ENCODE measurements at places on chromosomes 5 and 9. TPM values are rescaled to one million over a fixed set of nuclear protein-coding genes. Genes with fewer than 3 reads are reported as not detected.

DNA sequence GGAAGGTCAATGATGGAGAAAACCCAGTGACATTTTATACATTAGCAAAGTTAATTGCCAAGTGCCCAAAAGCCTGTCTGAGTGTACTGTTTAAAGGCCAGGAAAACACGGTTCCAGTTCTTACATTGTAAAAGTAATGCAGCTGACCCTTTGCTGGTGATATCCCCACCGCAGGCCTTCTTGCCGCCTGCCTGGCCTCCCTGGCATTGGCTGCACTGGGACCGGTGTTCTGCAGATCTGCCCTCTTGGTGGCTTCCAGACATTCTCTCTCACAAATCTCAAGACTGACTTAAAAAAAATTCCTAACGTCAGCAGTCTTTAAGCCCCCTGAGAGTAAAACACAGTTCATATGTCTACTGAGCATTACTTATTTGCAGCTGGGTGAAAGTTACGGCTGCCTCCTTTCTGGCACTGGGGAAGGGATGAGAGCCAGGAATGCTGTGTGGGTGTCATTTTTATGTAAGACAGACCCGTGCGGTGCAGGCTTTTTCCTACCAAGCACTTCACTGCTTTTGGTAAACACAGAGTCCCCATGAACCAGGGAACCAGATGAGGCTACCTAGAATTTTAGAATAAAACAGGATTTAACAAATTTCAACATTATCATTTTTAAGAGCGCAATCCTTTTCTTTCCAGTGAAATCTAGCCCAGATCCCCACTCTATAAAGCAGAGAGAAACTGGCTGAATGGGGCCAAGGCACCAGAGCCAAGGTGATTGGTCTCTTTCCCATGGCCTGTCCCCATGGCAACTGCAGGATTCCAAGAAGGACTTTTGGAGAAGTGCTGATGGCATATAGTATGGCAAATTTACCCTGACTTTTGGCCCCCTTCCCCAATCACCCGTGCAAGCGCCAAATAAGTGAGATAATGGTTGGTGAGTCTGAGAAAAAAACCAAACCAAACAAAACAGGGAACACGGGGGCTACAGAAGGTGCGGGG is 80.8 kb downstream of the LMNB1 start:
- no peak for DNase-seq

DNA sequence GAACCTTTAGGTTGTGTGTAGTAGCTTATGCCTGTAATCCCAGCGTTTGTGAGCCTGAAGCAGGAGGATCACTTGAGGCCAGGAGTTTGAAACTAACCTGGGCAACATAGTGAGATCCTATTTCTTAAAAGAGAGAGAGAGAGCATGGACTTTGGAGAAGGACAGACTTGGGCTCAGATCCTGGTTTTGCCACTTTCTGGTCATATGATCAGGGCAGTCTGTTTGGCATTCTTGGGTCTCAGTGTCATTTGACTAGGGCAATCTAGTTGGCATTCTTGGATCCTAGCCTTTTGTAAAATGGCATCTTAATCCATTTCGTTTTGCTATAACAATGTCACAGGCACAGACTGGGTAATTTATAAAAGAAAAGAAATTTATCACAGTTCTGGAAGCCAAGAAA is 28.4 kb downstream of the RCL1 start:
- no peak for DNase-seq

DNA sequence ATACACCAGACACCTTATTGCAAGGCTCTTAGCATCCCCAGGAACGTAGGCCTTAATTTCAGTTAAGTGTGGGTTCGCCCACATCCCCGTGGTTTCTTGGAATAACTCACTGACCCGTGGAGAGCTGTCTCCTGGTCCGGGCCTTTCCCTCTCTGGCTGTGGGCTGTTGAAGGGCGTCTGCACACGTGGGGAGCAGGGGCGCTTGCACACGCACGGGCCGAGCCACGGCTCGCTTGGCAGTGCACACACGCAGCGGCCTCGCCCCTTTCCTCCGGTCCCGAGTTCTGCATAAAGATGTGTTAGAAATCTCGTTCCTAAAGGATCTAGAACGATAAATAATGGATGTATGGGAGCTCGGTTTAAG is 141.9 kb downstream of the PBX3 start:
- no peak for DNase-seq

DNA sequence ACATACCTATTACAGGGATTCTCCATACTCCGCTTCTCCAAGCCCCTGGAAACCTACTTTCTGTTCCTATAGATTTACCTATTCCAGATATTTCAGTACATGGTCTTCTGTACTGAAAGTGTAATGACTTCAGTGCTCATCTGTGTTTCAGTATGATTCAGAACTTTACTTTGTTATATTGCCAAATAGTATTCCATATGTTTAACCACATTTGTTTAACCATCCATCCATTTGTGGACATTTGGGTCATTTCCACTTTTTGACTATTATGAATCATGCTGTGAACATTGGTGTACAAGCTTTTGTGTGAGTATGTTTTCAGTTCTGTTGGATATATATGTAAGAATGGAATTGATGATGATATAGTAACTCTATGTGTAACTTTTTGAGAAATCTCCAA is 188.9 kb downstream of the PDZD2 start:
- peak; percentile 91 for DNase-seq

DNA sequence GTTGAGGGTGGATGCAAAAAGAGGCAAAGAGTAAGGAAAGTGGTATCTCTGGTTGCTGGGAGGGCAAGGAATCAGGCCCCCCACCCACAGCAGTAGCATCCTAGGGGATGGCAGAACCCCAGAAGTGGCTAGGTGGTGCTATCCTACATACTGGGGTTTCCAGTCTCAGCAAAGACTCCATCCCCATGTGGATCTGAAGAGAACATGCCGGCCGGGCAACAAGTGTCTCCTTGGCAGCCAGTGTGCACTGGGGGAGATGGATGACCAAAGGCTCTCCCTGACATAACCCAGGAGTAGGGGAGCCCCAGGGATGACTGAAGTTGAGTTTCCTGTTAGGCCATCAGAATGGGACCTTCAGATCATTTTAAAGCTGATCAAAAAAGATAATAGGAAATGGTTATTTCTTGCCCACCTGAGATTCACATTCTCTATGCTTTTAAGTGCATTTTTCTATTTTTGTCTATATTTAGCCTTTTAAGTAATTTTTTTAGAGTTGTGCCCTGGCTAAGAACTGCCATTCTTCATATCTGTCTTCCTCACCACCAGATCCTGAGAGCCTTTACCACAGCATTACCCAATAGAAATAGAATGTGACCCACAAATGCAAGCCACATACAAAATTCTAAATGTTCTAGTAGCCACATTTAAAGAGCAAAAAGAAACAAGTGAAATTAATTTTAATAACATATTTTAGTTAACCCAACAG is 78.7 kb upstream of the SMIM23 start:
- no peak for DNase-seq

TRIM7 gene
- total RNA-seq: 35.7 TPM

DNA sequence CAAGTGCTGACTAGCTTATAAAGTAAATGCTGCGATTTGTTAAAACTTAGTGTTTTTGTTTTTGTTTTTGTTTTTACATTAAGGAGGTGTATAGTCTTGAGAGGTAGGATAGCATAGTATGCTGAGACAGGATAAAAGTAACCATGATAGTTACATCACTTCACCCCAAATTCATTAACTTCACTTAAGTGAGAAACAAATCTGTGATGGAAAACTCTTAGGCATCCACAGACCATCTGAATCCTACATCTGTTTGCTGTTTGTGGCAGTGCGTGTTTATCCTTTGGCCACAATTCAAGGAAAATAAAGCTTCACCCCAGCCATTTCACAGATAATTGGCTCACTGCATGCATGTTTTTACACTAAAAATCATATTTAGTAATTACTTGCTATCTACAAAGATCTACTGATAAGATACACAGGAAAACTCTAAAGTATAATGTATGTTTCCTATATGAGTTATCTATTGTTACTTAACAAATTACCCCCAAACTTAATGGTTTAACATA is 82.0 kb downstream of the ZNF622 start:
- no peak for DNase-seq

GRCh38 chr9:107337676-107338590 is 54.9 kb downstream of the RAD23B start:
- no peak for DNase-seq

DNA sequence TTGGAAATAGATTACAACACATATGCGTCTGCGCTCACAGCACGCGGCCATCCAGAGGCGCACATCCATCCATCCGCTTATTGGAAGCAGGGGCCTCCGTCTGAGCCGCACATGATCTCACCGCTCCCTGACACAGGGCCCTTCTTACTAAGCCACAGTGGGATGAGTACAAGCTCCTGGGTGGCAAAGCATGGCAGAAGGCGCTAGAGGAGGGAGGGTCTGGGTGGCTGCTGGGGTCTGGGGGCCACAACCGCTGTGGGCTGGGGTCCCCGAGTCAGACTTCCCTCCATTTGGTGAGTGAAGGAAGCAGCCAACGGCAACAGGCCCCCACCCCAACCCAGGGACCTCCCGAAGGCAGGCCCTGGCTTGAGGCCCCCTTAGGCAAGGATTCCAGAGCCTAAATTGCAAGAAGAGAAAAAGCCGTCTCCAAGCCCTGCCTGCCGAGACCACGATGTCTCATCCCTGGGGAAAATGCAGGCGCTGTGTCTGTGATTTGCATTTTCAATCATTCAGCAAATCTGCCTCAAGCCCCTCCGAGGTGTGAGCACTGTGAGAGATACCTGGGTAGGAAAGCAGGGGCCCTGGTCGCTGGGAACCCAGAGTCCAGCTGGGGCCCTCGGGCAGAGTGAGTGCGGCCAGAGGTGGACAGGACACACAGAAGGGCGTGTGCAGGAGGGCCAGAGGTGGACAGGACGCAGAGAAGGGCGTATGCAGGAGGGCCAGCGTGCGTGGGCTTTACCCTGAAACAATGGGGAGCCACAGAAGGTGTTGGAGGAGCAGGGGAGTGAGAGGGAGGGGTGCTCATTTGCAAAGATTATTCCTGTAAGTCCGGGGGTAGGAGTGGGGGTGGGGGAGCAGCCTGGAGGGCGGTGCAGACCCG is 135.7 kb downstream of the OLFM1 start:
- DNase-seq: no peak

CCNO gene
- 1.8 TPM for total RNA-seq

DNA sequence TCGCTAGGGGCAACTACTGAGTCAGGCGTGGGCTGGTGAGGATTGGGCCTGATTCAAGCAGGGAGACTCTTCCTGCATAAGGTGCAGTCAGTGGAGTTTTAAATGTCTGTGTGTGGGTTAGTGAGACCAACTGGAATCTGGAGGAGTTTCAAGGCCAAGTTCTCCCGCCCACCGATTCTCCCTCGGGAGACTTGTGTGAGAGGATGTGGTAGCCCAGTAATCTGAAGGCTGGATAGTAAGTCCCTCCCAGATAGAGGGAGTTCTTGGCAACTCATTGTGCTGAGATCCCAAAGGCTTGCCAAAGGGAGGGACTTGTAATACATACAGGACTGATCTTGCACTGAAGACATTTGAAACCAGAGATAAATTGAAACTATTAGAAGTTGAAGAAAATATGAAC is 51.8 kb downstream of the WDR36 start:
- peak; percentile 71 for DNase-seq

- no peak for DNase-seq
Observed at GRCh38 chr5:134258896-134259295, 33.0 kb upstream of the PPP2CA start.

DNA sequence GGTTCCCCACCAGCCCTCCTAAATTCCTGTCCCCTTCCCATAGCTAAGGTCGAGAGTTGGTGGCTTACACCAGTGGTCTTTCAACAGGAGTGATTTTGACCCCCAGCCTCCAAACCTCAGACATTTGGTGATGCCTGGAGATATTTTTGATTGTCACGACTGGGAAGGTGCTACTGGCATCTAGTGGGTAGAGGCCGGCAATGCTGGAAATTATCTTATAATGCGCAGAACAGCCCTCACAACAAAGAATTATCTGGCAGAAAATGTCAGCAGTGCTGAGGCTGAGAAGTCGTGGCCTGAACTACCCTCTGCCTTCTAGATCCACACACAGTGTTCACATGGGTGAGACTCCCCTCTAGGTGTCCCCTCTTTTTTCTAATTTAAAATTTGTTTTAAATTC is 69.6 kb downstream of the IL31RA start:
- DNase-seq: no peak

TIMD4 gene
- not detected for total RNA-seq

DNA sequence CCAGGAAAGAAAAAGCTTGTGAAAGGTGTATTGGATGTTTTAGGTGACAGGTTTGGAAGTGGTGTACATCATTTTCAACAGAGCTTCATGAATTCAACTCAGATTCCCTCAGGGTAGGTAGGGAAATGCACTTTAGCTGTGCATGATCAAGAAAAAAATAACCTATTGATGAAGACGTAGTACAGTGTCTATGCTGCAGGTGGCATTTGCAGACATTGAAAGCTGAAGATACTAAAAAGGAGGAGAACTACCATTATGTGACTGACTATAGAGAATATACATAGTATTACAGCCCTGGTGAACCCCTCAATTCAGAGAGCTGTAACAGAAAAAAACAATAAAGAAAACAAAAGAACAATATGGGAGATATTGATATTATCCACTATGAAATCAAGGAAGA is 2344.7 kb upstream of the ACO1 start:
- no peak for DNase-seq

DNA sequence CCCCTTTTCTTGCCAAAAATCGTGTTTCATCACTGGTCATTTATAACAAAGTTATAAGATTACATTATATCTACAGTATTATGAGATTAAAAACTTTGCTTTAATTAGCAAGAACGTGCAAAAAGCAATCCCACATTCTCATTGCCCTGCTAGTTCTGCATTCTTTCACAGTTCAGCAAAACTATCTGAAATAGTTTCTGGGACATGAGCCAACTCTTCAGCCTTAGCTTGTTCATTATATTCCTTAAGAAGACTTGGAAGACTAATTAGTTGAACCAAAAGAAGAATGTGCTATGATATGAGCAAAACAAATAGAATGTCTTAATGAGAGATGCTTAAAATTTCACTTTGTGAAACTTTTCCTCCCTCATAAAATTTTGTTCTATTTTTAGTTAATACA is 76.7 kb downstream of the ITGA1 start:
- peak; percentile 32 for DNase-seq

GRCh38 chr5:135027697-135028615 is 6.1 kb downstream of the PITX1 start:
- DNase-seq: no peak

CENPK gene
- 4.2 TPM for total RNA-seq

DNA sequence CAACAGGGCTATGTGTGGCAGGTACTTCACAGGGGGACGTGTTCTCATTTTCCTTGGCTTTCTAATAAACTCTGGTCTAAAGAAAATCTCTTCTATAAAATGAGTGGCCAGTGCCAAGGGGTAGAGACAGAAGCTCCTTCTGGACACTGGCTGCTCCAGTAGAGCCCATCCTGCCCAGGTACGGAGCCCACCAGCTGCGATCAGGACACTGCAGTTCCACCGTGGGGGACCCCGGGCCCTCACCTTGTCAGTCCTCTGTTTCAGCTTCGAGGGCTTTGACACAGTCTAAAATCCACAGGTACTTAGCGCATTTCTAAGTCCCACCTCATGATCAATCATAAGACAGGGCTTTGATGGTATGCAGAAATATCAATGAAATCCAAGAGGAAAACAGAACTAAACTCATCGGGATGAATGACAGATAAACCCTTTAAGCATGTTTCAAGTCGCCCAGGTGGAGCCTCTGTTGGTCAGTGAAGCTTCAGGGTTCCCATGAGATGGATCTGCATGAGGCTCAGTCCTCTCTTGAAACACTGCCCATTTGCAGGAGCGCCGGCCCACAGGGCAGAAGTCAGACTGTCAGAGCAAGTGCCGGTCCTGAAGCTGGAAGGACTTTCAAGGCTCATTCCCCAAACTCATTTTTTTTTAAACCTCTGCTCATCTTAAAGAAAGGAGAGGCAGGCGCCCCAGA is 20.3 kb upstream of the TERT start:
- DNase-seq: no peak

Measured in bronchial epithelial cell (primary cell).